ENCODE measurements at places on chromosomes 3 and 15.

DNA sequence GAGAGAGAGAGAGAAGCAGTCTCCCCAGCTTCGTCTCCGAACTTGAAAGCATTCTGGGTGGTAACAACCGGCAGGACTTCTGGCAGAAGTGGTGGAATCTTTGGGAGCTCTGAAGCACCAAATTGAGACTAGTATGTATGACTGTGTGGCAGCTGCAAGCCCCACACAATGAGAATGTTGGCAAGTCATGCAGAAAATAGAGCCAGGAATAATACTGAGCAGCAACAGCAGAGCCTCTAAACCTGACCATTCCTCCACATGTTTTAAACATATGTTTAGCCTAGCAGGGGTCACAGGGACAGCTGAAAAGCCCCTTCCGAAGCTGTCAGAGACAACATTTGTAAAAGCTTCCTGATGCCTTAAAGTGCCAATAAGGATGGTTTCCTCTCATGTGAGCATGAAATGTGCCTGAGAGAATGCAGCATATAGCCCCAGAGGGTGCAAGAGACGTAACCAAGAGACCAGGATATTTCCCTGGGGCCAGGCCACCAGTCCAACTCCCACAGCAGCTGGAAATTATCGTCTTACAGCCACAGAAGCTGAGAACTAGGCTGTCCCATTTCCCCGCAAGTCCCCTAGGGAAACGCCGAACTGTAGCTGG, 178.6 kb upstream of the CCDC54 start:
- DNase-seq: no peak

- DNase-seq: no peak
Observed at GRCh38 chr3:147200545-147200944, 205.8 kb downstream of the ZIC4 start.

GRCh38 chr3:161266731-161267150, 45.6 kb downstream of the NMD3 start:
- DNase-seq: no peak

GRCh38 chr3:121663171-121663847, 2.6 kb upstream of the HCLS1 start:
- DNase-seq: no peak

DNA sequence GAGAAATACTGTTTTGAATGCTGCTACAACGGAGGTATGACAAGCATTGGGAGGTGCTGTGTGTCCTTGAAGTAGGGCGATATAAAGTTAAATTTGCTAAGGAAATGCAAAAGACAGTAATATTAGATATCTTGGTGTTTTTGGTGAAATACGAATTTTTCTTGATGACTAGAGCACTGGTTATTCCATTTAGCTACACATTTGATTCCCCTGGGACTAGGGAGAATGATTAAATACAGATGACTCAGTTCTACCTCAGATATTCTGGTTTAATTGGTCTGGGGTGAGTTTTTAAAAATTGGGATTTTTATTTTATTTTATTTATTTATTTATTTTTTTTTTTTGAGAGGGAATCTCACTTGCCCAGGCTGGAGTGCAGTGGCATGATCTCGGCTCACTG, 18.7 kb upstream of the GADL1 start:
- no peak for DNase-seq

- DNase-seq: no peak
Observed at GRCh38 chr15:62887113-62887570, 155.4 kb upstream of the TPM1 start.

DNA sequence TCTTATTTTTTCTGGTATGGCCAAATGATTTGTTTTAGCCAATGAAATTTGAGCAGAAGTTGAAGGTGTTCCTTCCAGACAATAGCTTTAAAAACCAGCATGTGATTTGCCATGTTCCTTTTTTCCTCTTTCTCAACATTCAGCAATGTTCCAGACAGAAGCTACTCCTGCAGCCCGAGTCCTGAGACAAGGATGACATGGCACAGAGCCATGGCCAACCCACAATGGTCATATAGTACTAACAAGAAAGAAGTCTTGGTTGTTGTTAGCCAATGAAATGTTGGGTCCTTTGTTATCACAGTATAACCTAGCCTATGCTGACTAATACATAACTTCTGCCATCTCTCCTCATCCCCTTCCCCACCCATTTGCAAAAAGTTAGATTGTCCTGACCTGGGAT, 211.1 kb upstream of the STT3B start:
- no peak for DNase-seq

GRCh38 chr3:148848410-148848809, 16.7 kb upstream of the CPA3 start:
- DNase-seq: no peak

- DNase-seq: no peak
Observed at GRCh38 chr15:47586653-47587224, 130.6 kb upstream of the SEMA6D start.
